ENCODE measurements at places on chromosomes 4 and X.
A peak's percentile ranks its signal among the peaks of the same experiment; 100 is the strongest.

DNA sequence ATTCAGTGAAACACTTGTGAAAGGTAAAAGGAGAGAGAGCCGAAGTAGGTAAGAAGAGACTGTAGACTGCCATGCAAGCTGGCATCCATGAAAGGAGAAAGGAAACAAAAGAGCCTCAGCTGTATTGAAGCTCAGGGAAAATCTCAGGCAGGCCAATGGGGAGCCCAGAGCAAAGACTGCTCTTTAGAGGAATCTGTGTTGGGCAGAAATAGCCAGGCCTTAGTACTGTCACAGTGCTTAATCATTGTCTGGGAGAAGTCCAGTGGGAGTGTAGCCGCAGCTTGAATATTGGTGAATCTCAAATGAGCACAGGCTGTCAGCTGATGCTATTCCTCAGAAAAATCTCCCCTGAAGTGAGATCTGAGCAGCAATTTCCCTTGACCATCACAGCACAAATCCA, 27.6 kb downstream of the CYLC1 start:
- no peak for DNase-seq

GRCh38 chr4:85151786-85152185, 185.3 kb upstream of the WDFY3 start:
- no peak for DNase-seq

DNA sequence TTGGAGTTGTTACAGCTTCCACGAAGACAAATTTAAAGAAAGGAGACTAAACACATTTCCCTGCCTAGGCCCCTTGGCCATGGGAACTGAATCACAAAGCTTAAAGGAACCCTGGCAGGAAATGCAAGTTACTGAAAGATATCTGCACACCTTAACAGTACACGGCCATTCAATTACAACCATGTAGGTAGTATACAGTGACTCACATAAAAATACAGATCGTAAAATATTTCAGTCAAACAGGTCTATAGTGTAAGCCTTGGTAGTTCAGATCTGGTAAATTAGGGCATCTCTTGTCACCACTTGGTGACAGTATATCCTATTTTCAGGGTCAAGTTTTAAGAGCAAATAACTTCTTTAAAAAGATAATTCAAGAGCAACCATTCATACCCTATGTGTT, 112.0 kb downstream of the ATG4A start:
- no peak for DNase-seq

GRCh38 chr4:72067051-72067450, 35.3 kb downstream of the NPFFR2 start:
- no peak for DNase-seq

- peak; percentile 4 for DNase-seq
Observed at GRCh38 chrX:129905787-129906580, at the start of gene UTP14A. Gene UTP14A, plus strand, starts transcription at chrX:129906164. Its CDS starts 47 bp downstream, at chrX:129906211.

DNA sequence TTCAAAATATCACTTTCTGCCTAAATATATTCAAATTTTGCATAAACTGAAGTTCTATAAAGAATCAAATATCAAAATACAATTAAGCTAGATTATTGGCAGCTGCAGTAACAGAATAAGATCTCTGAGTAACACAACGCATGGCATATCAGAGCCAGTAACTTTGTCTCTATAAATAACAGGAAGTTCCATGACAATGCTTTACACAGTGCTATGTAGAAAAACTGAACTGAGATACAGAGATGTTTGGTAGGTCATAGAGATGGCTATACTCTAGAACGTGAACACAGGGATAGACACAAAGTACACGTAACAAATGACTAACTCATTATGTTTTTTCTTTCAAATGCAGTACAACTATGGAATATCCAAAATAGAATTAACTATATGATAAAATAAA, 18.2 kb downstream of the UBE2D3 start:
- no peak for DNase-seq

All from cortex of kidney (tissue), 1 donor.